Activated CD8-positive, alpha-beta memory T cell treated with anti-CD3 and anti-CD28 coated beads, Interleukin-2, amount 10 ng/mL, durations not matched to agents 7 days and 5 days (primary cell): ENCODE measurements at places on chromosomes 6 and 20. TPM values are rescaled to one million over a fixed set of nuclear protein-coding genes. Genes with fewer than 3 reads are reported as not detected.

Gene RIPPLY2
- total RNA-seq: not detected

Gene NEURL2
- 1.9 TPM for total RNA-seq

Gene VGLL2
- total RNA-seq: not detected

Gene SFTA2
- total RNA-seq: not detected

DNA sequence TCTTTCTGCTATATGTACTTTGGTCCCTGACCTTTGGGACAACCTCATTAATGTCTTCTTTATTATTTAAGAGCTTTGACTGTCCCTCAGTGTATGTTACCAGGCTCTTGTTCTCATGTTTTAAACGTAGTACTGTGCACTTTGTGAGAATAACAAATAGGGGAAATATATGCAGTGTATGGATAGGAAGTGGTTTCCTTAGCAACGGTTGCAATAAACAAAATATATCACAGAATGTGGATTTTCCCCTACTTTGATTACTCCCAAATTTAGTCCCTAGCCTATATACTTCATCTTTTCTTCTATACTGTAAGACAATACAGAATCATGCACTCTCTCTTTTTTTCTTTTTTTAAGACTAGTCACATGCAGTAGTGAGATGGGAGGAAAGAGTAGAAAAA lies 123.8 kb upstream of the AKIRIN2 start:
- no peaks in the 10 kb centered on the region for H3K27me3 ChIP-seq
- no peak overlapping the region for H3K27ac ChIP-seq
- peaks cover 2% of the 10 kb centered on the region for H3K36me3 ChIP-seq
- no peak overlapping the region for H3K4me3 ChIP-seq
- peaks cover 13% of the 10 kb centered on the region for H3K4me1 ChIP-seq

- no peak overlapping the region for H3K4me3 ChIP-seq
- H3K4me1 ChIP-seq: peaks cover 26% of the 10 kb centered on the region
- no peaks in the 10 kb centered on the region for H3K27me3 ChIP-seq
- H3K27ac ChIP-seq: no peak overlapping the region
- H3K36me3 ChIP-seq: peaks cover 2% of the 10 kb centered on the region
Observed at GRCh38 chr20:53905019-53905819, 165.2 kb downstream of the BCAS1 start.

DNA sequence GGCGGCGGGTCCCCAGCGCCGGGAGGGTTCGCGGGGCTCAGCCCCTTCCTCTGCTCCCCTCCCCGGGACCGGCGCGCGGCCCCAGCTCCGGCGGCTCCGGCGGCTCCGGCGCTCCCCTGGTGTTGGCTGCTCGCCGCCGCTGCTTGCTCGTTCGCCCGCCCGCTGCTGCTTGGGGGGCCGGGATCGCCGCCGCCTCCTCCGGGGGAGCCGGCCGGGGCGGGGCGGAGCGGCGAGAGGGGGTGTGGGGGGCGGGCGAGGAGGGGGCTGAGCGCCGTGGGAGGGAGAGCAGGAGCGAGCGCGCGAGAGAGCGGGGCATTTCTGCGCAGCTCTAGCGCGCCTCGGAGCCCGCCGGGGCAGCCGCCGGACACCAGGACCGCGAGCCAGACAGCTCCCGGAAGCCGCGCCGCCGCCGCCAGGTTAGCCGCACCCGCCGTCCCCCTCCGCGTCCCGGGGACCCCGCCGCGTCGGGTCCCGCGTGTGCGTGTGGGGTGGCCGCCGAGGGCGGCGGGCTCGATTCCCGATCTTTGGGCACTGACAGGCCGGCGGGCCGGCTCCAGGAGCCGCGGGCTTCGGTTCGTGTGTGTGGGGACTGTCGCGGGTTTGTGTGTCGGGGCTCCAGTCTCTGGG lies 62.0 kb upstream of the EPB41L1 start:
- peaks cover 49% of the 10 kb centered on the region for H3K27me3 ChIP-seq
- DNase-seq: no peak
- peaks cover 14% of the 10 kb centered on the region for H3K4me1 ChIP-seq
- H3K36me3 ChIP-seq: no peaks in the 10 kb centered on the region
- peak overlapping the region; percentile 55 for H3K4me3 ChIP-seq

- H3K27ac ChIP-seq: peak overlapping the region; percentile 70
- H3K27me3 ChIP-seq: no peaks in the 10 kb centered on the region
- H3K4me3 ChIP-seq: no peak overlapping the region
- no peak for DNase-seq
Observed at GRCh38 chr20:64067733-64068307, 4.8 kb downstream of the TCEA2 start.

DNA sequence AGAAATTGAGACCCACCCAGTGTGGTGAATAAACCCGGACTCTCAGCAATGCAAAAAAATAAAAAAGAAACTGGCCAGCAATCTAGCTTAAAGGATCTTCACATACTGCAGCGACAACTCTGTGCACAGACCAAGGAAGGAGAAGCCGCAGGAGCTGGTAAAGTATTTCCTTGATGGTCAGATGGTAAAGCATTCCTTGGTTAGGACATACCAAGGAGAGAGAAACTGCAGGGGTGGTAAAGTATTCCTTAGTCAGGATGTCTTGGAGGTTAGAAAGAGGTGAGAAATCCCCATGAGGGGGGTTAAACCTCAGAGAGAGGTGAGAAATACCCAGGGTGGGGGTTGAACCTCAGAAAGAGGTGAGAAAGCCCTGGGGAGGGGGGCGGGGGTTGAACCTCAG lies 86.8 kb downstream of the PLG start:
- H3K4me3 ChIP-seq: no peak overlapping the region
- no peaks in the 10 kb centered on the region for H3K27me3 ChIP-seq
- no peak overlapping the region for H3K27ac ChIP-seq
- H3K36me3 ChIP-seq: peaks cover 1% of the 10 kb centered on the region
- DNase-seq: no peak

GRCh38 chr20:63844511-63844991 lies 13.5 kb upstream of the ZBTB46 start:
- H3K4me3 ChIP-seq: no peak overlapping the region
- no peak for DNase-seq
- H3K36me3 ChIP-seq: no peaks in the 10 kb centered on the region
- H3K4me1 ChIP-seq: peaks cover 7% of the 10 kb centered on the region

GRCh38 chr20:43731927-43732326 lies 5.1 kb upstream of the GTSF1L start:
- no peak for DNase-seq
- peaks cover 10% of the 10 kb centered on the region for H3K27me3 ChIP-seq
- H3K27ac ChIP-seq: no peak overlapping the region
- peaks cover 26% of the 10 kb centered on the region for H3K4me1 ChIP-seq

DNA sequence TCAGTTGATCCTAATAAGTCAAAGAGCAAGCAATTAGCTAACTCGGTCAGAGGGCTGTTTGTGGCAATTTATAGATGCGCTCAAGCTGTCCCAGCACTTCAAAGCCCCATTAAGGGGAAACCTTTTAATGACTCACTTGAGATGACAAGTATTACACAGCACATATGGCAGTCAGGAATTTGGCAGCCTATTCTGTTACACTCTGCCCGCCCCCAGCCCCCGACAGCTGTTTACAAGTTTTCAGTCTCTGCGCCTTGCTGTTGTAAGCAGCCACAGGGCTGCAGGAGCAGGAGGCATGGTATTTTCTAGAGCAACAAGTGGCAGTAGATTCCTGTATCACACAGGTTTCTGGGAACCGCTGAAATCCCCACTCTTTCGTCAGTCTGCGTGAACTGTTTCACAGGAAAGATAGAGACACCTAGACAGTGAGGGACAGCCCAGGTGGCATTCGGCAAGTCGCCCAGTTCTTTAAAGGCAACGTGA lies 263.0 kb downstream of the FOXC1 start:
- H3K36me3 ChIP-seq: no peaks in the 10 kb centered on the region
- no peaks in the 10 kb centered on the region for H3K4me1 ChIP-seq
- DNase-seq: no peak
- no peak overlapping the region for H3K4me3 ChIP-seq
- no peaks in the 10 kb centered on the region for H3K27me3 ChIP-seq
- no peak overlapping the region for H3K27ac ChIP-seq

GRCh38 chr6:30155520-30156261 lies 5.3 kb downstream of the TRIM10 start:
- peaks cover 20% of the 10 kb centered on the region for H3K4me1 ChIP-seq
- H3K4me3 ChIP-seq: no peak overlapping the region
- no peak for DNase-seq
- no peak overlapping the region for H3K27ac ChIP-seq
- peaks cover 47% of the 10 kb centered on the region for H3K27me3 ChIP-seq

DNA sequence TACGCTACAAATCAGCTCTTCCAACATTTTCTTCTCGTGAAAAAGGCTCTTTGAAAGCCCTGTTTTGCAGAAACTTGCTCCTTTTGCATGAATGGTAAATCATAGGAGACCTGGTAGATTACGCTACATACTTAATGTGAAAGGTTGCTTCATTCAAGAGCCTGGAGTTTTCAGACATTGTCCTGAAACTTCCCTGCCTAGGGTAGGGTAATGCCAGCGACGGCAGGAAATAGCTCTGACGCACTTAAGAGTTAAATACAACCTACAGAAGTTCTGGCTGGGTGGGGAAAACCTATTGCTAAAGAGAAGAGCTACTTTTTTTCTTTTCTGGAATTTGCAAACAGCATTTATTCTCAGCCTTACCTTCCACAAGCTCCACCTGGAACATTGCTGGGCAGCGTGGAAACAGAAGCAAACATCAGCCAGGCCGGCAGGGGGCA lies 144.5 kb downstream of the LPA start:
- peaks cover 8% of the 10 kb centered on the region for H3K27me3 ChIP-seq
- H3K27ac ChIP-seq: peak overlapping the region; percentile 93
- peaks cover 57% of the 10 kb centered on the region for H3K4me1 ChIP-seq
- peaks cover 36% of the 10 kb centered on the region for H3K36me3 ChIP-seq
